Neural progenitor cell (in vitro differentiated cells): ENCODE measurements at places on chromosomes 2 and 18.

- DNase-seq: no peak
Measured at GRCh38 chr2:100560216-100560830, 2.5 kb upstream of the PDCL3 start.

- DNase-seq: no peak
Measured at GRCh38 chr2:100887039-100887578, 67.2 kb downstream of the NPAS2 start.

DNA sequence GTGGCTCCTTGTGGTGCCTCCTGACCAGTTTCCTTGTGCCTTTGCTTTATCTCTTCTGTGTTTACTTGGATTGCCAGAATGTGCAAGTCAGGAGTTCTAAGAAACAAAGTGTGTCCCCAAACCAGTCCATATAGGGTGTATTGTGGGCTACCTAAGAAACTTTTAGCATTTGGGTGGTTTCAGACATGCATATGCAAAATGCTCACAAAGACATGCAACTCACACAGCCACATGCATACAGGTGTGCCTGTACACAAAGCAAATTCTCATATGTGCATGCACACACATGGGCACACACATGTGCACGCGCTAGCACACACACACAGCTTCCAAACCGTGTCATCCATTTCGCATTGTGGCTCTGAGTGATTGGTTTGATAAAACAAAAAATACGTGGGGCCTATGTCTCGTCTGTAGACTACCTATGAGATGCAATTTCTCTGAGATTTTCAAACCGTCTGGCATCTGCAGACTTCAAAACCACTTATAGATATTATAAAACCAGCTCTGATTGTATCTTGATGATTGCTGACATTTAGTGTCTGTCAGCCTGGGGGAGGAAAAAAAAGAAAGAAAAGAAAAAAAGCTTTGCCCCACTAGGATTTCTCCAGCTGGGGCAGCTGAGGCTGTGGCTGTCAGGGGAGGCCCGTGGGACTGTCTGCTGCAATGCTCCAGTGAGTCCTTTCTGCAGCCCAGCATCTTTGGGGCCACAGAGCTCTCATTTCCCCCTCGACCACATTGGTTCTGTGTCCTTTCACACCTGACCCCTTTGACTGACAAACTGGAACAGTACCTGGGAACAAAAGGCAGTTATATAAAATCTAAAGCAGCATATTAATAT, 556.1 kb downstream of the CMPK2 start:
- DNase-seq: no peak

GRCh38 chr2:15956751-15957736, 16.7 kb downstream of the MYCN start:
- DNase-seq: no peak

DNA sequence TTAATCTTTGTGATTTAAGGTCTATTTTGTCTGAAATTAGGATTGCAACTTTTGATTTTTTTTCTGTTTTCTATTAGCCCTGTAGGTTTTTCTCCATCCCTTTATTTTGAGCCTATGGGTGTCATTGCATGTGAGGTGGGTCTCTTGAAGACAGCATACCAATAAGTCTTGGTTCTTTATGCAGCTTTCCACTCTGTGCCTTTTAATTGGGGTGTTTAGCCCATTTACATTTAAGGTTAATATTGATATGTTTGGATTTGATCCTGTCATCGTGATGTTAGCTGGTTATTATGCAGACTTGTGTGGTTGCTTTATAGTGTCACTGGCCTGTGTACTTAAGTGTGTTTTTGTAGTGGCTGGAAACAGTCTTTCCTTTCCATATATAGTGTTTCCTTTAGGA, 17.7 kb downstream of the EHBP1 start:
- no peak for DNase-seq

GRCh38 chr18:8260319-8260718, 348.9 kb upstream of the RAB12 start:
- DNase-seq: no peak

- DNase-seq: no peak
Measured at GRCh38 chr2:195500879-195501278, 156.1 kb upstream of the SLC39A10 start.

GRCh38 chr2:165016772-165017411, 61.6 kb upstream of the SLC38A11 start:
- peak; percentile 71 for DNase-seq

DNA sequence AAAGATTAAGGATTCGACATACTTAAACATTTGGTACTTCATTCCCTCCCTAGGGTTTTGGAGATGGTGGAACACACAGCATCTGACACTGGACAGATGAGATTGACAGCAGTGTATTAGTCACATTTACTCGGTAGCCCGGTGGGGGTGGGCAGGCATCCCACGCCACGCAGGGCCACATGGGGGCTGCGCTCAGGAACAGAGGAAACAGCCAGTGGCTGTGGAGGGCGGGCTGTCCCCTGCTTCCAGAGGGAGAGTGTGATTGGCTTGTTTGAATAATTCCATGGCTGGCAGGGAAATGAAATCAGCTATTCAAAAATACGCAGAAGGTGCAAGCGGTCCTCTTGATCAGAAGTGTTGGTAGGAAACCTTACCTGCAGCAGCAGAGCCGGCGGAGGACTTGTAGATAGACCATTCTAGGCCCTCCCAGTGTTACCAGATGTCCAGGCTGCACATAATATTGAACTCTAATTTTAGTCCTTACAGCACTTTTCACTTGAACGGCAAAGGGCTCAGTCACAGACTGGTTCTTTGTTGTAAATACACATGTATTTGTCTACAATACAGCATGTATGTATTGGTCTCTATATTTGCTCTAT, 18.5 kb upstream of the SP140L start:
- no peak for DNase-seq

DNA sequence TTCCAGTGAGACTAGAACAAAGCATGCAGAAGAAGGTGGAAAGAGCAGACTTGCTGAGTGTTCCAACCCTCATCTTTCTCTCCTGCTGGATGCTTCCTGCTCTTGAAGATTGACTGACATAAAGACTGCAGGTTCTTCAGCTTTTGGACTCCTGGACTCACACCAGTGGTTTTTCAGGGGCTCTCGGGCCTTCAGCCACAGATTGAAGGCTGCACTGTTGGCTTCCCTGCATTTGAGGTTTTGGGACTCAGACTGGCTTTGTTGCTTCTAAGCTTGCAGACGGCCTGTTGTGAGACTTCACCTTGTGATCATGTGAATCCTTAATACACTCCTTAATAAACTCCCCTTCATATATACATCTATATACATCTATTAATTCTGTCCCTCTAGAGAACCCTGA, 20.4 kb downstream of the VRK2 start:
- no peak for DNase-seq

DNA sequence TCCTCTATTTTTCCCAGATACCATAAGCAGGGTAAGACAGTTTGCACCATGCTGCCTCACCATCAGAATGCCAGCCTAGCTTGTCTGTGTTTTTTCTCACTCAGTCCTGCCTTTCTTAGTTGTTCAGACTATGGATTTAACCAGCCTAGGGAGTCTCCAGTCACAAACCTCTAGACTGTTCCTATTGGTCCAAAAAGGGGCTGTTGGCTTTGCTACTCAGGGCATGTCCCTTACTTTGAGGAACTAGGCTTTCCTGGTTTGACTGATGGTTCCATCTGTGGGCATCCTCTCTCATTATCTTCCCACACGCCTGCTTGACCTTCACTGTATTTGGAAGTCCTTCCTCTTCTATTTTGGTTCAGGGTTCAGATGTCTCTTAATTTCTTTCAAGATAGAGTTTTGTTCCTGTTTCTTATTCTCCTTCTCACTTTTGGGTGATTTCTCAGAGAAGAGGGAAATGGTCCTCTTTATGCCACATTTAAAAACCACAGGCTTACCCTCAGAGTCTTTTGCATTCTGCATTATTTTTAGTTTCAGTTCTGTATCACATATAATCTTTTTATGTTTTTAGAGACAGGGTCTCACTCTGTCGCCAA, 31.3 kb upstream of the TMEM131 start:
- no peak for DNase-seq

- no peak for DNase-seq
Measured at GRCh38 chr2:26324903-26325302, 21.0 kb upstream of the SELENOI start.

GRCh38 chr2:46796843-46797625, 118.6 kb downstream of the MCFD2 start:
- no peak for DNase-seq

DNA sequence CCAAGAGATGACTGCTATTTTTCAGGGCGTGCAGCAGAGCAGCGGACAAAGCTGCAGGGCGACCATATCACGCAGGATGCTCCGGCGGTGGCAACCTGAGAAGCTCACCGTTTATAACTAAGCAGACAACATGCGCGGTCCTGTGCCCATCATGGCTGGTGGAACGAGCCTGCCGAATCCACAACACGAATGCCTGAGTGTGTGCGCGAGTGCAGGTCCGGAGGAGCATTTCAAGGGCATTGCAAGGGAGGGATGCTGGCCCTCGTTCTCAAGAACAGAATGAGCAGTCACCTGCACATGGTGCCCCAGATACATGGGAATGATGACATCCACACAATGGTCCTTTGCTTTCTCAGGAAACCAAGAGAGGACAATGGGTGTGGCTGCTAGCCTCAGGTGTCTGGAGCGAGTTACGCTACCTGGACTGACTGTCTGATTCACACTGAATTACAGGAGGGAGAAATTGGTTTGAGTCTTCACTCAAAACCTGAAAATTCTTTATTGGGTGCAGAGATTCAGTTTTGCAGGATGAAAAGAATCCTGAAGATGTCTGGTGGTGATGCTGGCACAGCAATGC, 39.8 kb downstream of the TBC1D8 start:
- no peak for DNase-seq
